Stimulated activated memory B cell treated with anti-CD40 and anti-IgM and Interleukin-4, amounts not matched to agents 10 μg/mL and 1 μg/mL and 100 μg/mL, for 72 hours (primary cell): ENCODE measurements at places on chromosomes 6 and 20.

DNA sequence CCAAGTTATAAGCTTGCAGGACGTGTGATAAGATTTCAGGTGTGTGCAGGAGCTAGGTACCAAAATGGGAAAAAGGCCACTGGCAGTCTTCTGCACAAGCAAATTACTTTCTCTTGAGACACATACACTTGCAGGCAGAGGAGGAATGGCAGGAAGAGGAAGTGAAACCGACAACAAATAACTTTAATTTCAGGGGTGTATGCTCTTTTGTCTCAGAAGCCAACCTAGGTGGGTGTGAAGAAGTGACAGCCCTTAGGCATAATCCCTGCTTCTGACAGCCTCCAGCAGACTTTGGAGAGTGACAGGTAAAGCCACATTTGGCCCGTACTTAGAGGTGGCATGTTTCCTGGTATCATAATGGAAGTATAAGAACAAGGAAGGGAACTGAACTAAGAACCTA is 118.8 kb upstream of the TRAF3IP2 start:
- peak; percentile 98 for ATAC-seq

- no peak for ATAC-seq
Observed at GRCh38 chr6:30074331-30075093, 1.1 kb downstream of the RNF39 start.

- no peak for ATAC-seq
Observed at GRCh38 chr6:139570166-139570565, 195.7 kb upstream of the CITED2 start.

DNA sequence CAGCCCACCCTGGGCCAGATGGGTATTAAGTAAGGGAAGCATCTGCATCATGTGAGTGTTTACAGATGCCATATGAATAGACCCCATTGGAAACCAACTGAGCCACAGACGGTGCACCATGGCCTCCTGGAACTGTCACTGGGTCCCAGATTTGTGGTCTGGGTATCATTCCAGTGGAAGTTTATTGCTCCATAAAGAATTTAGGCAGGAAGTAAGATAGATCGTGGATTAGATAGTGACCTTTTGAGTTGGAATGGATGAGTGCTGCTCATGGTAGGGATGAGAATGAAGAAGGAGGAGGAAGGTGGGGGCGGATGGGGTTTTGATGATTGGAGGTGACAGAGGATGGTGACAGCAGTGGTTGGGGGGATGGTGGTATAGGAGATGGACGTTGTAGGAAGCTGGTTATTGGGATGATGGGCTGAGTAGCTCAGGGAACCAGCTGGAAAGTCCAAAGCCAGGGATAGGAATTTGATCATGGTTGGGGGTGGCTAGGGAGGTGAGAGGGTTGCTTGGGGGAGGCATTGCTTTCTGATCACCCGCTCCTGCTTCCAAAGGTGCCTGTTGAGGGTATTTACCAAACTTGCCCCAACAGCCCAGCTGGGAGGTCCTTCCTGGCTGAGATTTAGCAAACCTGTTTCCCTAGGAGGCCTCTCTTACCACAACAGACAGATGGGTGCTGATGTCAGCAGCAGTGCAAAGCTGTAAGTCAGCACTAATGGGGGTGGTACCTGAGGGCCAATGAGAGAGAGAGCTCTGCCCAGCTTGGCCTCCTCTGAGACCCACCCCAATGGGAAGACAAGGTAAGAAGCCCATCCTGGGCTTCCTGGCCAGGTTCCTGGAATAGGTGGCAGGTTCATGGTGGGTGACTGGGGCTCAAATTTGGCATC is 78.0 kb downstream of the VEGFA start:
- ATAC-seq, result no peak

GRCh38 chr6:145818796-145819195 is 4.2 kb upstream of the FBXO30 start:
- ATAC-seq, result no peak

- no peak for ATAC-seq
Observed at GRCh38 chr6:35663447-35664235, 25.1 kb downstream of the FKBP5 start.

- no peak for ATAC-seq
Observed at GRCh38 chr6:163754866-163755265, 340.3 kb downstream of the QKI start.

DNA sequence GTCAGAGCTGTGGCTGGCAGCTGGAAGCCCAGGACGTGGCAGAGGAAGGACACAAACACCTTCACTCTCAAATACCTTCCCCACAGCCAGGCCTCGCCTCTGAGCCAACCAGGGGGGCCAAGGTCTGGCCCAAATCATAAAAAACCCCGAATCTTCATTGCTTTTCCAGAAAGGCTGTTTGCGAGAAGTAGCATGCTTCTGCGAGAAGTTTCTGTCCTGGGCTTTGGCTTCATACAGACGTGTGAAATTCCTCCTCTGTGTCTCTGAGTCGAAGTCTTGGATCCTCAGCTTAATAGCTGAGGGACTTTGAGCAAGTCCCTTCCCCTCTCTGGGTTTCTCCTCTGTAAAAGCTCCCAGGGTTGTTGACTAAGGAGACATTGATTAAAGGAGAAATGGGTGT is 63.0 kb downstream of the CHMP4B start:
- no peak for ATAC-seq

GRCh38 chr6:11705069-11705468 is 73.5 kb downstream of the ADTRP start:
- ATAC-seq, result no peak

- no peak for ATAC-seq
Observed at GRCh38 chr6:54403096-54403495, 94.9 kb downstream of the TINAG start.

GRCh38 chr6:111737065-111737521 is 131.4 kb upstream of the TRAF3IP2 start:
- ATAC-seq, result no peak

DNA sequence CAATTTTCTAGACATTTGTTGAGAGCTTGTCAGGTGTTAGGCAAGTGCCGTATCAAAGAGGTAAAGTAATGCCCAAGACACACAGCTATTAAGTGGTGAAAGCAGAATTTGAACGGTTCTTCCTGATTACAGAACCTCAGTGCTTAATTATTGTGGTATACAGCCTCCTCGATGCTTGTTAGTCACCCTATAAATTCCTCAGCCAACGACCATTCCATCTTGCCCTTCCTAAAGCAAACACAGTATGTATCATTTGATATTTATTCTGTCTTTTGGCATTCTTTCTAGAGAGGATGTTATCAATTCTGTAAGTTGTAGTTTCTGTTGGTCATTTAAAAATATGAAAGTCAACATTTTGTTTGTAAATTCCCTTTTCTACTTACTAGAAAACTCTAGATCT is 297.8 kb upstream of the BMP2 start:
- no peak for ATAC-seq

DNA sequence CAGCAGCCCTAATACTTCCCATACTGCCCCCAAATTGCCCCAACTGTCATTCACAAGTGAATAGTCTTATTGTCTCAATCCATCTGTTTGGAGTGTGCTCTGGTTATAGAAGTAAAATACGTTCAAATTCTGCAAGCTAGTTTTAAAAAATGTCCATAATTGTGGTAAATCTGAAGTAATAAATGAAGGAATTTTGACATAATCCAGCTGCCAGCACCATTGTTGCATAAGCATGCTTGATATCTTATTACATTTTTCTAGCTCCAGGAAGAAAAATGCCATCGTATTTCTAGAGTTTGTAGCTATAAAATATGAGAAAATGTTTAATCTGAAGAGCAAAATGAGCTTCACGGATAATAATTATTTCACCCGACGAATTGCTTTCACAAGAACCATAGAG is 664.7 kb downstream of the RFPL4B start:
- peak; percentile 28 for ATAC-seq

- no peak for ATAC-seq
Observed at GRCh38 chr6:168264593-168265335, 54.8 kb downstream of the DACT2 start.

DNA sequence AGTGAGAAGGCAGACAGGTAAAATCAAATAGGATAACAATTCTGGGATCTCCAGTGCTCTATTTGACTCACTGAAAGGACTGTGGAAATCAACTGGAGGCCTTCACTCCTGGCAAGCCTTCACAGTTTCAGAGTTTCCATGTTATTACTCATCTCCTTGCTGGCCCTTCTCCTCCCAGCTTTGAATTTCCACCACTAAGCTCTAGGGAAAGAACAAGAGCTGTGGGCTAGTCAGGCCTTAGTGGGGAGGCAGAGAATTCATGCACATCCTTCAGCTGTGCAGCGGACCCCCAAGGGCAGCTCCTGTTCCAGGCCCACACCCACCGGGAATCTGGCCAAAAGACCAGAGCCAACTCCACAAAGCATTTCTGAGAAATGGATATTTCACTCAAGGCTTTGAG is 26.0 kb downstream of the MYLIP start:
- ATAC-seq, result no peak

GRCh38 chr6:44255871-44256774 is 1.2 kb downstream of the SLC35B2 start:
- ATAC-seq, result peak; percentile 0

GRCh38 chr20:10987651-10988383 is 314.0 kb upstream of the JAG1 start:
- ATAC-seq, result no peak

DNA sequence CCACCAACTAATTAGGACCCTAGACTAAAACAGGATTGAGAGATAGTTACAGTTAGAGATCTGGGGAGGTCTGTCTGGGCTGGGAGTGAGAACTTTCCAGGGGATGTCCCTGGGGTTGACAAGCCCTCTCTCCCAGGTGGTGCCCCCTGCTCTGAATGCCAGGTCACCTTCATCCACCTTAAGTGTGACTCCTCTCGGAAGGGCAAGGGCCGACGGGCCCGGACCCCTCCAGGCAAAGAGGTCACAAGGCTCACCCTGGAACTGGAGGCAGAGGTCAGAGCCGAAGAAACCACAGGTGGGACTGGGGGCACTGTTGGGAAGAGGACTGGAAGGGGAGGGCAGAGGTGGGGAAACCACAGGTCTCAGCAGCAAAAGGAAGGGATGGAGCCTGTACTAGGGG is 17.0 kb upstream of the ZNF76 start:
- ATAC-seq, result no peak

DNA sequence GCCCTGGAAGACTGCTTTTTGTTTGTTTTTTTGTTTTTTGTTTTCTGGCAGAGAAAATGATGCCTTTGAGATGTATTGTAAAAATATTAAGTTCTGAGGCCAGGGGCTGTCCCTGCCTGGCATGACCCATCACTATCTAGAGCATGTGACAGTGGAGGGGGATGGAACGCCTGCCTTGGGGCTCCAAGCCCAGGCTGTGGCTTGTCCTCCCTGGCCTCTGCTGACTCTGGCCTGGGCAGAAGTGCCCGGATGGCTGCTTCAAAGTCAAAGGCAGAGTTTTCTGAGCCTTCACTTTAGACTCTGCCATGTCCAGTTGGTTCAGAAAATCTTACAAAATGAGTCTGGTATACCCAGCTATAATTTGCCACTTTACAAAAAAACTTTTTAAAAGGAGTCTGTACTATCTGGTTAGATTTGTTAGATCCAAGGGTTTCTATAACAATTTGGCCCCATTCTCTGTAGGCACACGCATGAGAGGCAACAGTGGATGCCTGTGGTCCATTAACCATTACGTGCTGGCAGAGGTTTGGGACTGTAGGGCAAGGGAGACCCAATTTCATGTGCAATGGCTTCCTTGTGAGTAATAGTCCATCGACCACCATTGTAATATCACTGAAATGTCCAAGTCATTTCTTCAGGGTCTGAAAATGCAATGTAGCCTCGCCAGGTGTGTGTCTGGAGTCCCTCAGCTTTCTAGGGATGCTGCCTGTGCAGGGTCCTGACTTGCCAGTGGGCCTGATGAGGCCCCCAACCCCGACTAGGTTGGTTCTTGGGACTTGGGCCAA is 8.3 kb downstream of the PPP1R3G start:
- ATAC-seq, result no peak

GRCh38 chr6:135268740-135269139 is 87.6 kb downstream of the MYB start:
- ATAC-seq, result peak; percentile 46

- ATAC-seq, result no peak
Observed at GRCh38 chr20:41373931-41374920, 7.6 kb upstream of the EMILIN3 start.

DNA sequence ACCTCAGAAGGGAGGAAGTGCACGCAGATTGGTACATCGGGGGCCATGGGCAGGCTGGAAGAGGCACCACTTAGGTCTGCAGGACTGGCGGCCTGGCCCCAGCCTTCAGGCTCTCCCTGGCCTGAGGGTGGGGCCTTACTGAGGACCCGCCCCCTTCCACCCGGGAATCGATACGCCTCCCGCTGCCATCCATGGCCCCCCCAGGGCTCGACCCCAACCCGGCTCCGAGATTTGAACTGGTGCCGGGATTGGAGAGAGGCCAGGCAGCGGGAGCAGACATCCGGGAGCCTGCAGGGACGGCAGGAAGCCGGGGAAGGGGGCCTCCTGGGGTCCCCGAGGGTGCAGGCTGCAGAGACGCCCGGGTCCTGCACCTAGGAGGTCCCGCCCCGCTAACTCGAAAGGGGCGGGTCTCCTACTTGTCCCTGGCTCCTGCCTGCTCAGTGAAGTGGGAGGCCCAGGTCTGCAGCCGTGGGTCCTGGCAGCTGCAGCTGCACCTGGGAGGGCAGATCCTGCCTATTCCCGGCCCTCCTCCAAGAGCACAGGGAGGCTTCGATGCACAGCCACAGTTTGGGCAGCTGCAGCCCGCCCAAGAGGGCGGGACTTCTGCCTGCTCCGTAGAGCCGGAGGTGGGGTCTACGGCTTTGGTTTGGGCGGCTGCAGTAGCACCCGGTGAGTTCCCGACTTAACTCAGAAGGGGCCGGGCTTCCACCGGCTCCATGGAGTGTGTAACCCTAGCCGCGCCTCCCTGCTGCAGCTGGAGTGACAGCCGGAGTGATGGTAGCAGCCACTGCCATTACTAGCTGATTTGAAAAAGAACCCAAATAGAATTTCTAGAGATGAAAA is 35.2 kb upstream of the TBC1D22B start:
- ATAC-seq, result peak; percentile 95

GRCh38 chr20:62258499-62259293 is 20.4 kb downstream of the OSBPL2 start:
- ATAC-seq, result no peak

DNA sequence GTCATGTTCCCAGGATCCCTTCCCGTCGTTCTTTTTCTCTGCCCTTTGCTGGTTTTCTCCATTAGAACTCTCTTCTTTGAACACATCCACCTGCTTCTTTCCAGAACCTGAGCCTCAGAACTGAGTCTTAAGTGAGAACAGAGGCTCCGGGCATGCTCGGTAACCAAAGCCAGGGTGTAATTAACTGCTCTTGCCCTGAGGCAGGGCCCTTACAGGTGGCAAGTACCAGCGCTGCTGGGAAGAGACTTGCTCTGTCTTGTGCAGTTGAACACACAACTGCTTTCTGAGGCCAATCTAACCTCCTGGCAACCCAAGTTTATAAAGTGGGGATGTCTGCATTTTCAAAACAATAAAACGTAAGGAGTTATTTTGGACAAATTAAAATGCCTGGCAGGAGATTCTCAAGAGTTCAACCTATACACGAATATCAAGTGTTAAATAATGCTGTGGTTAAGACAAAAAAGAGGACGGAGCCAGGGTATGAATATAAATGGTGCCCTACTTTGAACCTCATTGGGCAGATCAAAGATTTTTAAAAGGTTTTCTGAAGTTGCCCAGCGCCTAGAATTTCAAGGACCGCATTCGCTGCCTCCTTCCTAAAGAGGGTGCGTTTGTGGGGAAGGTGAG is 12.4 kb upstream of the DEK start:
- no peak for ATAC-seq

- ATAC-seq, result no peak
Observed at GRCh38 chr6:112058243-112059032, 4.5 kb downstream of the CCN6 start.
